HCT116 (cell line): ENCODE measurements at places on chromosomes 4 and X. TPM values are rescaled to one million over a fixed set of nuclear protein-coding genes. Genes with fewer than 3 reads are reported as not detected.

GRCh38 chr4:139044291-139044690 lies 28.7 kb downstream of the NOCT start:
- DNase-seq, result no peak

DNA sequence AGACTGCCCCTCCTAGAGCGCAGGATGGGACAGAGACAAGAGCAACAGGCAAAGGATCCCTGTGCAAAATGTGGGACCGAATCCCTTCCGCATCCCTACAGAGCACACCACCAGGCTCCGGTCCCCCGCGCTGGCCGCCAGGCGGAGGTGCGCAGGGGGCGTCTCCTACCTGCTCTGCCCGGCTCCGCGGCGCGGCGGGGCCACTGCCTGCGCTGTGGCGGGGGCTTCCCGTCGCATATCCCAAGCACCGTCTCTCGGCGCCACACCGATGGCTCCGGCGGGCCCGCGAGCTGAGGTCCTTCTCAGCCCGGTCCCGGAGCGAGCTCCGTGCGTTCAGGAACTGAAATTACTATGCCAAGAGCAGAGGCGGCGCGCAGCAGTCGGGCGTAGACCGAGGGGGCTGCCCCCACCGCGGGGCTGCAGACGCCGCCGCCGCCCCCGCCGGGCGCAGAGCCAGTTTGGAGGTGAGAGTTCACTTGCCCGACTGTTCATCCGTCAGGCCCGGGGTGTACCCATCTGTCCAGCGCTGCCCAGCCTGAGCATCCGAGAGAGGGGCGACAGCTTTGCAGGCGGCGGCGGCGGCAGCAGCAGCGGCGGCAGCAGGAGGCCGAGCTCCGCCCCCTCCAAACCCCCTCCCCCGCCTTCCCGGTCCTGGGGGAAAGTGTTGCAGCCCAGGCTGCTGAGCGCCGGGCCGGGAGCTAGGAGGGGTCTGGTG lies at the start of gene GPRIN3:
GPRIN3 (minus strand) TSS at position 355 of the 715 bp plus-strand sequence. CDS start 57,690 bp downstream, outside the sequence.
- no peak for DNase-seq

DNA sequence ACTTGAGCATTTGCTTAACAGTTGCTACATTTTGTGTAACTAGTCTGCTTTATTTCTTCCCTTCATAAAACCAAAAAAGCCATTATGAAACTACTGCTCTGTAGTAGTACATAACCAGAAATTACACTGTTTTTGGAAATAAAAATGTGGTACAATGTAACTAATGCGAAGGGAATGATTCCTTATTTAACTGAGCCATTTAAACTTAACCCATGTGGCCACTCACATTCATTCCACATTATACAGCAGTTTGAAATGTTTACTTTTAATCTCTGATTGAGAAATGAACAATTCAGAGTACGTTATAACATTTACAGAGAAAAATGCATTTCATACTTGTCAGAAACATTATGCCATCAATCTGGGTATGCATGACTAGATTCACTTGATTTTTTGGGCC lies 94.2 kb downstream of the NYX start:
- DNase-seq, result no peak

DNA sequence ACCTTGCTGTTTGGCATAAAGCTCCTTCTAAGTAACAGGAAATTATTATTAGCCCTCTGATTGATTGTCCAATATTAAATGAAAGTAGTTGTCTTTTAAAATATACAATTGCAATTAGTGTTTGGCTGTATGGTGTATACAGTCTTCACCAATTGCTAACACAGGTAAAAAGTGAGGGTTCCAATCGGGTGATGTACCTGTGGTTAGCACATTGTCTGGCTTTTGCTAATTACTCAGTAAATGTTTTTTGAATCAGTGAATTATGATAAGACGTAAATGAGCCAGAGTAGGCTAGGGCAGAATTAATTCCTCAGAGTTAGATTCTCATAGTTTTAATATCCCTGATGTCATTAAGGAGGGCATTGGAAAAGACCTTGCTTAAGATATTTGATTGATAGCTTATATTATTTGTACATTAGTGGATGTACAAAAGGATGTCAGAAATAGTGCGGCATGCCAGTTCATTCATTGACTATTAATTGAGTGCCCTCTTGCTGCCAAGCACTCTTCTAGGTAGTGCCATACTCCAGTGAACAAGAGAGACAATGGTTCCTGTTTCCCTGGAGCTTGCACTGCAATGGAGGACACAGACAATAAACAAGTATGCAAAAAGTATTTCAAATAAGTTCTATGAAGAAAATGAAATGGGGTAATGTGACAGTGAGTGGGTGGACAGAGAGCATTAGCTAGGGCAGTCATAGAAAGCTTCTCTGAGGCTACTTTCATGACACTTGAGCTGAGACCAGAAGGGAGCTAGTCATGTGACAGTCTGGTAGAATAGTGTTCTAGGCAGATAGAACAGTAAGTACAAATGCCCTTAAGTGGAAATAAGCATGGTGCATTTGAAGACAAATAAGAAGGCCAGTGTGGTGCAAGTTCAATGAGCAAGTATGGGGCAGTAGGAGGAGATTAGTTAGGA lies 205.9 kb upstream of the CASK start:
- DNase-seq, result no peak

GRCh38 chr4:140867356-140867755 lies 111.2 kb upstream of the TBC1D9 start:
- no peak for DNase-seq

GRCh38 chrX:45134315-45134731 lies 66.4 kb downstream of the DIPK2B start:
- no peak for DNase-seq

Gene GABRG1
- total RNA-seq, result not detected

DNA sequence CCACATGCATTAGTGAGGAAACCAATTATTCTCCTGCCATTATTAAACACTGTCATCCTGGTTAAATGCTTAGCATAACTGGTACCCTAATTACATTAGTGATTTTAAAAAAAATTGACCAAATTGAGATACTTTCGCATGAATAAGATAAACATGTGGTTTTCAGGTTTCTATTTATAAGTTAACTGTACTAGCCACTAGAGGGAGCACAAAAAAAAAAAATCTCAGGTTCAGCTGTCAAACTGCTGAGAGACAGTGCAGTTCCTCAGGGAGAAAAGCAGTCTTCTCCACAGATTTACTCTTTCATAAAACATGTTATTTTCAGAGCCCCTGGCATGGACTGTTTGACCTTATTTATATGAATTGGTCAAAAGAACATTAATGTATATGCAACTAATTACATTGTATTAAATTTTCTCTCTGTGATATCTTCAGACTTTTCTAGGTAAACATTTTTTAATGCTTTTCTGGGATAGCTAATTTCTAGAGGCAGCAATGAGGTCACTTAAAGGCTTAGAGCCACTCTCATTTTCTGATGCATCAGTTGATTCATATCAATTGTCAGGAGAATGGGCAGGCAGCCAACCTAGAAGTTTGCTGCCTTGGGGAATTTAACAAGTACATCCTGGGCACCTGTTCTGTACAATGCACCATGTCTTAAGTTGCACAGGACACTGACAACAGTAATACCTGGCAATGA lies 167.5 kb downstream of the CDS1 start:
- DNase-seq, result peak; percentile 12

Gene THOC2
- total RNA-seq, result 85.3 TPM

Gene ANXA3
- 158 TPM for total RNA-seq

Gene SPANXA2
- total RNA-seq, result not detected

DNA sequence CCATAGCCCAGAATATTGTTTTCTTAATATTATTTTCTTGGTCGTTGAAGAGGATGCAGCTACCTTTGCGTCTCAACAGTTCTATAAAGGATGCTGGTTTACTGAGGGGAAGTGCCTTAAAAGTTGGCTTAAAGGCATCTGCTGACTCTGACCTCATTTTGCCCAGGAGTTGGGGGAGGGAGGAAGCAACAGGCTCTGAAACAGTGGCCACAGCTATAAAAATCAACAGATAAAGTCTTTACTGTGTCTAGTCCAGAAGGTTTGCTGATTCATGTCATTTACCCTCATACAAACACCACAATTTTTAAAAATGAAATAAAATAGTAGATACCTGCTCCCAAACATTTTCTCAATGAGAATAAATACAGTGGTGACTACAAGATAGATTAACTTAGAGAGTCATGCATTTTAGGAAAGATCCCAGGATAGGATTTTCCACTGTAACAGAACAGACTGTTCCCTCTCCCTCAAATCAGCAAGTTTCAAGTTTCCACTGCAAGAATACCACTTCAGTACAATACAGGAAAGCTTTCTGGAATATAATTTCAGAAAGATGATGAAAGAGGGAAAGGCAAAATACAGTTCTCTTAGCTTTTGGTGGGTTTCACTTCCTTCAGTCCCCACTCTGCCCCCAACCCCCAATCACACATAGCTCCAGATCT lies 1.9 kb downstream of the PHKA1 start:
- DNase-seq, result no peak

- DNase-seq, result no peak
These were observed 56.8 kb downstream of the WFS1 start for GRCh38 chr4:6326312-6327060.

GRCh38 chrX:152197465-152197864 lies 59.1 kb upstream of the MAGEA10 start:
- no peak for DNase-seq

Gene PLXNB3
- 4.8 TPM for total RNA-seq

- DNase-seq, result no peak
These were observed 449 bp downstream of the FBXL5 start for GRCh38 chr4:15654593-15655222.

DNA sequence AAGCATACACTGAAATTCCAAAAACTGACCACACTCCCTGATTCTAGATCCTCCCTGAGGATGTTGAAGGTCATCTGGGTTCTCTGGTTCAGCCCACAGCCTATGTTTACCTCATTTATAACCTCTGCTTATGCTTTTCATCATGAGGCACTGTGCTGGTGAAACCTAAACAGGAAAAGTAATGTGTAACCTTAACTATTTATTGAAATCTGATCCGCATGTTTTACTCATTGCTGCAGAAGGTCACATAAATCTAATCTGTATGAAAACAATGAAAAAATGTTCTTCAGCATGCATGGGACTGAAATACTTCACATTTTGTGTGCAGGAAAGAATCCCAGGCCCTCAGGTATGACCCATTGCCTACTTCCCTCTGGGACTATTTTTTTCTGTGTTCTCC lies 30.3 kb downstream of the UCHL1 start:
- DNase-seq, result no peak

DNA sequence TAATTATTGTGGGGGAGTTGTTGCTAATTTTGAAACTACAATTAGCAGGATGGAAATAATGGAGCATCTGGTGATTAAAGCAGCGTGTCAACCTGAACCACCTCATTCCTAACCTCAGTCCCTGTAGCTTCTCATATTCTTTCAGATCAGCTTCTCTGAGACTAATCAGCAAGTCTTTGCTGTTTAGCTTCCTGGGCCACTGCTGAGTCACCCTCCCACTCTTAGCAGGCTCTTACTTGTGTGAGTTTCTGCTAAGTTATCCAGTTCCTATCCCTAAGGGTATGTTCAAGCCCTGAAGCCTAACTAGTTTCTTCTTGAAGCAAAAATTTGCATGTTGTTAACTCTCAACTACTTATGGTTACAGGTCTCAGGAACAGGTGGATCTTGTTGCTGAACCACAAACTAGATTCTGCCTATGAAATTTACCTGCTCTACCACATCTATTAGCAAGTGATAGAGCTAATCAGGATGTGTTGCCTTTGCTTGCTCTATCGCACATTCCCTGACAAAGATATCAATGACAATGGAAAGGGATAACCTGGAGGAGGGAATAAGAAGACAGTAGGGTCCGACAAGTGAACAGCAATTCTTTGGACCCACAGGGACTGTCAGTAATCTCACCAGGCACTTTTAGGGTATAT lies 134.2 kb downstream of the EIF4E start:
- DNase-seq, result no peak

- DNase-seq, result no peak
These were observed 268.2 kb upstream of the PPARGC1A start for GRCh38 chr4:24158031-24158430.

- peak; percentile 51 for DNase-seq
These were observed 17.1 kb downstream of the SMIM14 start for GRCh38 chr4:39621582-39621981.

Gene LINC00632
- total RNA-seq, result 0.15 TPM

Gene CXorf49
- total RNA-seq, result not detected

Gene ADH1B
- 1.8 TPM for total RNA-seq

DNA sequence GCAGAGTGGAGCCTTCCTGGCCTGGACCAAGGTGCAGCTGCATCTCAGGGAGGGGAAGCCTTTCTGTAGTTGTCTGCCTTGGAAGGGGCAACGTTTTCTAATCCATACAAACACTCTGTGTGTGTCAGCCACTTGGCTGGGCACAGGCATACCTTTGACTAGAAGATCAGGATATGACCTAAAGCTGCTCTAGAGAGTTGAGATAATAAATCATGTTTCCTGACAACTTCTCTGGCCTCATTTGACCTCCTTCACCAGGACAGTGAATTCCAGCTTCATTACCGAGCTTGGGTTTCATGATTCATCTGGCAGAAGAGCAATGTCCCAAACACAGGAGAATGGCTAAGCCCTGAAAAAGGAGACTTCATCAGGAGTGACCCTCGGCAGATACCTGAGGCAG lies 89.6 kb upstream of the KIT start:
- DNase-seq, result no peak

GRCh38 chr4:20954541-20954940 lies 254.3 kb downstream of the PACRGL start:
- no peak for DNase-seq

DNA sequence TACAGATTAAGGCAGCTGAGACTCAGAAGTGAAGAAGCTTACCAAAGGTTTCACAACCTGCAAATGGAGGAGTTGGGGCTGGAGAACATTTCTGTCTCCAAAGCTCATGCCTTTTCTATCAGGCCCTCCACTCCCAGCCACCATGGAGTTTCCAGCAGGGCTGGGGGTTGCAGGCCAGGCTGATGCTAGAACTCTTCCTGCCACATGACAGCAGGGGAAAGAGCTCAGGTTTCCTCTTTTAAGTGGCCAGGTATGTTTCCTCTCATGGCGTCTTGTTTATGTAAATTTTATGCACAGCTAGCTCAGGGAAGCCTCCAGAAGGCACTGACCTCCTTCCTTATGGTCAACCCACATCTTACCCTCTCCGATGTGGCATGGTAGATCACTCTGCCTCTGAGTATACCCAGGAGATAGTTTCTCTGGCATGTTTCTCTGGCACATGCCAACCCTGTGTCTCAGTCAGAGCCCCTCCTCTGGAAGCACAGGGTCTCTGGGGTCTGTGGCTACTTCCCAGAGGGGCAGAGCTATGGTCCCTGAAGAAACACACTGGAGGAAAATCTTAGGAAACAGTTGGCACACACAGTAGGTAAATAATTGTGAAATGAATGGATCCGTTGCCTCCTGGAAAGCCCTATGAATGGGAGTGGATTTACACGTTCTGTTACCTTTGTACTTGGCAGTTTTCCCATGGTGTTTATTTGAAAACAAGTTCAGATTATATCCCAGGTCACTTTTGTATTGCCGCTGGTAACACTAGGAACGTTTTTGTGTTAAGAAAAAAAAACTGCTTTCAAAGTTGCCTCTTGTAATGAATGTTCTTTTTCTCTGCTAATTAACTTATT lies 28.9 kb downstream of the PDK3 start:
- no peak for DNase-seq
